ENCODE measurements at places on chromosomes 2 and 18.

- no peak for DNase-seq
Measured at GRCh38 chr2:30225131-30225762, 6.1 kb upstream of the LBH start.

DNA sequence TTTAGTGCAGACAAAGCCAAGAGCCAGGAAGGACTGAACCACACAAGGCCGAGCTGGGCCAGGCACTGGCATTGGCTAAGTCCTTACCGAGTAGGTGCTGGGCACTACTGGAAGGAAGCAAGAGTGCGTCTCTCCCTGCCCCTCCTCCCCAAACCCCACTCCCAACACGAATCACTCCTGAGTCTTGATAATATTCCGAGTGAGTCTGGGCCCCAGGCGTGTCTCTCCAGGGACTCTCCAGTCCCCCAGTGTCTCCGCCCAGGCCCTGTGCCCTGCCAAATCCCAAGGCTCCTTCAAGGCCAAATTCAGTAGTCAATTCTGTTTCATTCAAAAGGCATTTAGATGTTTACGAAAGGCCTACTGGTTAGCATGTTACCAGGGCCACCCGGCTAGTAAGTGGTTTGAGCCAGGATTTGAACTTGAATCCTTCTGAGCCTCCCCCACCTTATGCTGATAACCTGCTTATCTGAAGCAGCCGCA lies 82.8 kb downstream of the GLI2 start:
- no peak for DNase-seq

DNA sequence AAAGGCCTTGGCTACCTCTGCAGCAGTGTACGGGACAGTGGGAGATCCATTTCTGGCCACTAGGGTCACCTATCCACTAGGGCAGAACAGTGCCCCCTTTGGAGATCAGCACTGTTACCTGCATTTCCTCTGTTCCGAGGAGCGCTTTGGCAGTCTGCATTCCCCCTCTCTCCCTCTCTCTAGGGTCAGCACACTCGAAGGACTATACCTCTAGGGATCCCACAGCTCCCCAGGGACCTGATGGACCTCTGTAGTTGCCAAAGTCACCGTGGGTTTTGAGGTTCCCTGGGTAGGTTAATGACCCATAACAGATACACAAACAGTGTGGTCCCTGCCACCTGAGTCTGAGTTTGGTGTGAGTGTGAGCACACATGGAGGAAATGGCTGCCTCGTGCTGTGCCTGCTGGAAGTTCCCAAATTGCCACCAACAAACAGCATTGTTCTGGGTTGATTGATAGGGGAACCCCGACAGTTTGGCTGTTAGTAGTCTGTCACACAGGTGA lies 99.8 kb upstream of the VWC2L start:
- DNase-seq = no peak

- no peak for DNase-seq
Measured at GRCh38 chr2:163625632-163626031, 110.2 kb downstream of the FIGN start.

GRCh38 chr2:1817256-1818051 lies 73.1 kb upstream of the PXDN start:
- peak; percentile 51 for DNase-seq

DNA sequence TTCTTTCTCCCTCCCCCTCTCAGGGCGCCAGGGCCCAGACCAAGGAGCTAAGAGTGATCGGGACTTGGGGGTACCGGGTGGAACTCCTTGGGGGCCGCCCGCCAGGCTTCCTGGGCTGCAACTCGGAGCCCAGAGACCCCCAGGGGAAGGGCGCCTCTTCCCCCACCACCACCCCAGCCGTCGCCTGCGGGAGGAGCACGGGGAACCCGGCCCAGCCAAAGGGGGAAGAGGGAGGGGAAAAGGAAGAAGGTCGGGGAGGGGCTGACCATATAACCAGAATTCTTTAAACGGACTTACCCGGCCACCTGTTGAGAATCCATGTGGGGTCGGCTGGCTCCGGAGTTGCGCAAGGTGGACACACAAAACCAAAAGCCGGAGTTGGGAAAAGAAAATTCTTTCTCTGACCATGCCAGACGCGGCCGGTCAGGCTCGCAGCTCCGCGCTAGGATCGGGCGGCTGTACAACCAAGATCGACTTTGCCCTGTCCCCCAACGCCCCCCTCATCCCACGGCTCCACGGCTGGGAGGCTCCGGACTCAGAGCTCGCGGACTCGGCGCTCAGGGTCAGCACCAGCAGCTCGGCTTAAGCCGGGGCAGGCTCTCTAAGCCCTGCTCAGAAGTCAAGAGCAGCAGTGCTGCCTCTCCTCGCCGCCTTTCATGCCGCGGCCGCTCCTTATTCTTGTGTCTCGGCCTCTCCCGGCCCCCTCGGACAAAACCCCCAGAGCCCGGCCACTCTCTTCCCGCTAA lies 6.3 kb upstream of the SIX3 start:
- no peak for DNase-seq

- no peak for DNase-seq
Measured at GRCh38 chr2:130376433-130377293, 20.8 kb downstream of the PTPN18 start.

- DNase-seq = no peak
Measured at GRCh38 chr2:8452979-8453903, 228.6 kb upstream of the ID2 start.

- DNase-seq = no peak
Measured at GRCh38 chr2:152571048-152571766, 146.1 kb downstream of the PRPF40A start.

- no peak for DNase-seq
Measured at GRCh38 chr2:198928026-198928425, 529.7 kb downstream of the SATB2 start.

GRCh38 chr2:11212645-11213044 lies 57.4 kb downstream of the SLC66A3 start:
- DNase-seq = no peak

- DNase-seq = no peak
Measured at GRCh38 chr2:147482111-147482895, 362.5 kb upstream of the ACVR2A start.

DNA sequence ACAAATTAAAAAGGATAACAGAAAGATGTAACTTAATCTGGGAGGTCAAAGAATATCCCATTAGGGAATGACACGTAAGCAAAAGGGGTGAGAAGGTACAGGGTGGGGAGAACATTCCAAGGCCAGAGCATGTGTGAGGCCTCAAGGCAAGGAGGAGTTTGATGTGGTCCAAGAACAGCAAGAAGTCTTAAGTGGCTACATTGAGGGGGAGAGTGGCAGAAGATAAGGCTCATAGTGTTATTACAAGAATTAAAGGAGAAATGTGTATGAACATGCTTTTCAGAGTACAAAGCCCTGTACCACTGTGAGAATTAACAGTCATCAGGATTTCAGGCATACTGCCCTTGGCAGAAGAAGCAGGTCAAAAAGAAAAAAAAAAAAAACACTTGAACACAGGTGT lies 174.4 kb upstream of the ERBB4 start:
- DNase-seq = no peak

GRCh38 chr2:59885541-59885940 lies 667.9 kb downstream of the BCL11A start:
- DNase-seq = no peak

DNA sequence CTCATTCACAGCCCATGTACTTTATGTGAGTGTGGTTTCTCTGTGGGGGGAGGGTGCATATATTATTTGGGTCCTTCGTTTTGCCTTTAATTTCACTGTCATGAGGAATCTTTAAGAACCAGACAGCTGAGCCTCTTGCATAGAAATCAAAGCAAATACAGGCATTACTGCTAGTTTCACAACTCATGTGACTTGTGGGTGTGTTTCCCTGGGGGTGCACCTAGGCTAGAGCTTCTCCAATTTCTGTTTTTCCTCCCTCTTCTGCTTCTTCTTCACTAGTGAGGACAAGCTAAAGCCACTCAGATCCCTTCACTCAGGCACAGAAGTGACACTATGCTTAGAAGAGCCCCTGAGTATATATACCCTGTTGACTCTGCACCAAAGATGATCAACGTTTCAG lies 131.4 kb downstream of the ACOXL start:
- DNase-seq = no peak

- no peak for DNase-seq
Measured at GRCh38 chr2:223101340-223102039, 49.5 kb downstream of the KCNE4 start.

- DNase-seq = no peak
Measured at GRCh38 chr18:48419277-48420022, 10.3 kb upstream of the ZBTB7C start.

DNA sequence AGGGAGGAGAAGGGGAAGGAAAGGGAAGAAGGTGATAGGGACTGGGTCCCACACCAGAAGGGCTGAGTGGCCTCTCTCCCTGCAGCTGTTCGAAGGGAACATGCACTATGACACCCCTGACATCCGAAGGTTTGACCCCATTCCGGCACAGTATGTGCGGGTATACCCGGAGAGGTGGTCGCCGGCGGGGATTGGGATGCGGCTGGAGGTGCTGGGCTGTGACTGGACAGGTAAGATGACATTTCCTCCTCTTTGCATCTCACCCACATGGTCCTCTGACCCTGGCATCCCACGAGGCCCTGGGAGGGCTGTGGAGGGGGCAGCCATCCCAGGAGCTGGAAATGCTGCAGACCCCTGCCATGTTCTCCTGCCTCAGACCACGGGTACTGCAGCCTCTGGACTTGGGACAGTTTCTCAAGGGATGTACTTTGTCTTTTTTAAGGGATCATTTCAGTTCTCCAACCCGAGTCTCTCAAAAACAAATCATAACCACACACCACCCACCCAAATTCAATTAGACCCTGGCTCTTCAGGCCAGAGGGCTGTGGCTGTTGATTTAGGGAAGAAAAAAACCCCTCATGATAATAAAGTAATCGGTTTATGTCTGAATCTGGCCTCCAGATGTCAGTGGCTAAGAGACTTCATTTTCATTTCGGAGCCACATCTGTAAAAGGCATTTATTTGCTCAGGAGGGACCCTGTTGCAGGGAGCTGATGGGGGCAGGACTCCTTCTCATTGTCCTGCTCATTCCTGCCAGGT lies 63.5 kb downstream of the NRP2 start:
- DNase-seq = no peak

GRCh38 chr18:63107171-63107845 lies 212.3 kb downstream of the BCL2 start:
- DNase-seq = no peak

DNA sequence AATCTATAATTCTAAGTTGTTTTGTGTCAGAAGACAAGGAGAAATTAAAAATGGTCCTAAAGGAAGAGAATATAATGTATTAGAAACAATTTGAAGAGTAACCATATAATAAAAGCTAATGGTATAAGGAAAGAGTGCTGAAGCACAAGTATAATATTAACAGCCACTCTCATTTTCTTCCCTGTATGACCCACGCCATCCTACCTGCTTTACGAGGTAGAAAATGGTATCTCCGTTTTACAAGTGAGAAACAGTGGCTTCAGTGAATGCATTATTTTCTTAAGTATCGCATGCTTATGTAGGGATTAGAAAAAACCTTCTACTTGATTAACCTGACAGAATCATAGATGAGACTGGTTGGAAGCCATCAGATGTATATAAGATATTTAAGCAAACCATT lies 266.2 kb downstream of the CCDC102B start:
- DNase-seq = no peak

DNA sequence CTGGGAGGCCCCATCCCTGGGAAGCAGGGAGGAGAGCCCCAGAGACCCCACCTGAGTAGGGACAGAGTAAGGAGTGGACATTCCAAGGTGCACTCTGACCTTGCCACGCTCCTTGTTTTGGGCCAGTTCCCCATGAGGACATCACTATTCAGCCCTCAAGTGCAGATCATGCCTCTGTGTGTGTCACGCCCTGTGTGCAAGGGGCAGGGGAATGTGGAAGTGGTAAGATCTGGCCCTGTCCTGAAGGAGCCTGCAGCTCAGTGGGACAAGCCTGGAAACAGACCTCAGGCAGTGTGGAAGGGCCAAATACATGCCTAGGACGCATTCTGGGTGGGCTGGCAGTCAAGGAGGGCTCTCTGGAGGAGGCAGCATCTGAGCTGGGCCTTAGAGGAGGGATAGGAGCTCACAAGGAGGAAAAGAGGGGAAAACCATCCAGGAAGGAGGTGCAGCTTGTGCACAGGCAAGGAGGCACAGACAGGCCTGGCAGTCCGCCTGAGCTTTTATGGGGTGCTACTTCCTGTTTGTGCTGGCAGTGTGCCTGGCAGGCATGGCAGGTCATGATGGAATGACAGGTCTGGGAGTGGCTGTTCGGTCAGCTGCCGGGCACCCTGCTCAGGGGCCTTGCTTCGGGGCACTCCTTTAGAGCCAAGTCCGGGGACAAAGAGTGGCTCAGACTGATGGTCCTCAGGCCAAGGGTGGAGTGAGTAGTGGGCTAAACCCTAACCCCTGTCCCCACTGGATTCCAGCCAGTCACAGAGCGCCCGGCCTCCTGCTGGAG lies 3.3 kb downstream of the KLHL30 start:
- no peak for DNase-seq

All from stimulated activated CD4-positive, alpha-beta T cell treated with anti-CD3 and anti-CD28 coated beads, TNF-alpha, amount 100 ng/mL, for 1 hour (primary cell).